ENCODE measurements at places on chromosomes 13 and 19.

GRCh38 chr19:35083691-35084508 lies 31.7 kb upstream of the FXYD3 start:
- DNase-seq = no peak

GRCh38 chr19:51398096-51398704 lies 7.8 kb upstream of the C19orf84 start:
- no peak for DNase-seq

DNA sequence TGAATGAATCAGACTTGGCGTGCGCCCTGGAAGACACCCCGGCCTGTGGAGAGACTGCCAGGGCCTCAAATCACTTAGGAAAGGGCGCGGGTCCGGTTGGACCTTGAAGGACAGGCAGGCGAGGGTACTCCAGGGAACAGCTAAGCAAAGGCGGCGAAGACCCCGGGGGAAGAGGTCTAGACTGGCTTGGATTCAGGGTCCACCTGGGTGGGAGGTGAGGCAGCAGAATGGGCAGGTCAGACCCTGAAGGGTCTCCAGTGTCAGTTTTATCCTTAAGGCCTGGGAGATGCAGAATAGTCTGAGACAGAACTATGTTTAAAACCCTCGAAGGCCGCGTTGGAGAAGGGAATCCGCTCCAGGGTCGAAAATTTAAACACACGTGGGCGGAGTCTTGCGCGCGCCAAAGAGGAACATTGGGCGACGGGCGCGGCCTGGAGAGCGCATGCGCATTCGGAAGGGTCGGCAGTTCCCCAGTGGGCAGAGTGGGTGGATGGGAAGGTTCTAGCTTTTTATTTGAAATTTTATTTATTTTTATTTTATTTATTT lies 567 bp upstream of the SMG9 start:
- DNase-seq = peak; percentile 74

GRCh38 chr19:32603961-32604360 lies 23.0 kb downstream of the PDCD5 start:
- no peak for DNase-seq

DNA sequence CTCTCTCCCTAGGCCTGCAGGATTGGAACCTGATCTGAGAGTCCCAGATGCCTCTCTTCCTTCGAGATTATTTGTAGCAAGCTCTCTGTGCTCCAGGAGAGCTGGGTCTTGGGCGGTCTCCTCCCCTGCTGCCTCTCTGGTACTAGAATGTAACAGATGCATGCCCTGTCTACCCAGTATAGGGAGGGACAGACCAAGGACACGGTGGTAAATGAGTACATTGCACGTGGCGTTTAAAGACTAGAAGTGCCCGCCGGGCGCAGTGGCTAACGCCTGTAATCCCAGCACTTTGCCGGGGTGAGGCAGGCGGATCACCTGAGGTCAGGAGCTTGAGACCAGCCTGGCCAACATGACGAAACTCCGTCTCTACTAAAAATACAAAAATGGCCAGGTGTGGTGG lies 11.7 kb downstream of the SLC27A1 start:
- no peak for DNase-seq

DNA sequence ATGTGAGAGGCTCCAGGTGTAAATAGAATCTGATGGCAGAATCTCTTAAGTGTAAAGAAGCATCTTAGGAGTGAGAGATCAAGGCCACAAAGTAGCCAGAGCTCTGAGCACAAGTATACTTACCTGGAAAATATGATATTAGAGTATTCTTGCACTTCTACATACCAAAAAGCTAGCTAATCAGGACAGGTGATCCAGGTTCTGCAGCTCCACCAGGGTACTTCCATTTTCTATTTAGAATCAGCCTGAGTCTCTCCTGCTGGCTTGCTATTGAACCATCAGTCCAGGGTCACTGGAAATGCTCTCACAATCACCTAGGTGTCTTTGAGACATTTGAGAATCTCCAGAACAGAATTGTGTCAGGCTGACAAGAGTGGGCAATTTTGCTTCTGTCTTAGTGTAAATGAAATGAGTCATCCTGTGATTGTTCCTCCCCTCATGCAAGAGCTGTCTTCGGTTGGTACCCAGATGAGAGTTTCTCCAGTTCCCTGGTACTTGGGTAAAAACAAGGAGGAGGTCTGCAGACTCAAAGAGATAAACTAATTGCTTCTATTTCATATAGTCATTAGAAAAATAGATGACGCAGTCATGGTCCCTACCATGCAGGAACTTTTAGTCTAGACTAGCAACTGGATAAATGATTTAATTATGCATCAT lies 14.6 kb downstream of the ZNF254 start:
- DNase-seq = no peak

GRCh38 chr13:68597641-68598040 lies 1367.5 kb upstream of the PCDH9 start:
- no peak for DNase-seq

- DNase-seq = peak; percentile 89
Observed at GRCh38 chr19:3573858-3574637, 1.3 kb downstream of the HMG20B start.

Measured in GM10248 (cell line).